ENCODE measurements at places on chromosomes 4 and X.
A peak's percentile ranks its signal among the peaks of the same experiment; 100 is the strongest.

GRCh38 chrX:103464072-103464773, 55.1 kb downstream of the RAB40A start:
- DNase-seq: peak; percentile 43

DNA sequence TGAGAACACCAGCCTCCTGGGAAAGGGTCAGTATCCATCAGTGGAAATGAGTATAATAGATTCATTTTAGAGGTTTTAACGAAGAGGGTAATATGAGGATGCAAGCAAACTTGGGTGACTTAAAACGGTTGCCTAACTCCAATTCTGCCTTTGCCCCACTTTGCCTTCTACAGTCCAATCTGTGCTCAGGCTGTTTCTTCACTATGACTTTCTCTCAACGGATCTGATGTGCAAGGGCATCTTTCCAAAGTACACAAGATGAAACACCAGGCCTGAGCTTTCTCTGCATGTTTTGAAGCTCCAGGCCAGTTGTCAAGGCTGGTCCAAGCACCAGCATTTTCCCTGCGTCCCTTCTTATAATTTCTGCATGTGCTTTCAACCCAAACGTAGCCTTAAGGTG, 68.0 kb upstream of the TMEM164 start:
- DNase-seq: no peak

GRCh38 chr4:1078490-1078889, 34.9 kb downstream of the RNF212 start:
- DNase-seq: no peak

GRCh38 chr4:183541752-183542040, 36.8 kb downstream of the ING2 start:
- DNase-seq: no peak

DNA sequence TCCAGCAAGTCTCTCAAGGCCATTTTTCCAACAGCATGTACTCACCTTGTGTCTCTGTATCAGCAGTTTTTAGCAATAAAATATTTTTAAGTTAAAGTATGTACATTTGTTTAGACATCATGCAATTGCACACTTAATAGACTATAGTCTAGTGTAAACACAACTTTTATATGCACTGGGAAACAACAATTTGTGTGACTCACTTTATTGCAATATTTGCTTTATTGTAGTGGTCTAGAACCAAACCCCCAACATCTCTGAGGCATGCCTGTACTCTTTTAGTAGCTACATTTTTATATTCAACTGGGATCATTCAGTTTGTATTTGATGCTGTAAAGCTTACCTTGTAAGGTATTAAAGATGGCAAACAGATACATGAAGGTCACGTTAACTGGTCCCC, 14.7 kb upstream of the PHKA2 start:
- no peak for DNase-seq

GRCh38 chr4:76723924-76724323, 174.0 kb downstream of the SOWAHB start:
- DNase-seq: no peak

DNA sequence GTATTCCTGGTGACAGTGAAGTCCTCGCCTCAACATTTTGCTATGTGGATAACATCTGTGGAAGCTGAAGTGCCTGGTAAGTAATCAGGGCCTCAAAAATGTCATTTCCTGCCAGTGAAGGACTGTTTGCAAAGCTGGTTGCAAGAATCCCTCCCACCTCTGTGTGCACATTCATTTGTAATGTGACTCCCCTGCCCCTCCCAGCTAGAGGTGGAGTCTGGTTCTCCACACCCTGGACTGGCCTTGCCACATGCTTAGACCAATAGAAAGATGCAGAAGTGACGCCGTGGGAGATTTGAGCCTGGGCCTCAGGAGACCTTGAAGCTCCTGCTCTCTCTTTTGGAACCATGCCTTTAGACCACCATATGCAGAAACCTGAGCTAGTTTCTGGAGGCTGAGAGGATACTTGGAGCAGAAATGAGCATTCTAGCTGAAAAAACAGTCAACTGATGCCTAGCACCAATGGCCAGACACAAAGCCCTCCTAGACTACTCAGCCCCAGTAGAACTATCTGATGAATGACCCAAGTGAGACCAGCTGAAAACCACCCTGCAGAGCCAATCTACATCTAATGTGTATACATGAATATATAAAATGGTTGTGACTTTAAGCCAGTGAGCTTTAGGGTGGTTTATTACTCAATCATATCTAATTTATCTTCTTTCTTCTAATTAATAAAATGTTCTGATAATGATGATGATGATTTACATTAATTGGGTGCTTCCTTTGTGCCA, 47.8 kb upstream of the CRMP1 start:
- DNase-seq: no peak

DNA sequence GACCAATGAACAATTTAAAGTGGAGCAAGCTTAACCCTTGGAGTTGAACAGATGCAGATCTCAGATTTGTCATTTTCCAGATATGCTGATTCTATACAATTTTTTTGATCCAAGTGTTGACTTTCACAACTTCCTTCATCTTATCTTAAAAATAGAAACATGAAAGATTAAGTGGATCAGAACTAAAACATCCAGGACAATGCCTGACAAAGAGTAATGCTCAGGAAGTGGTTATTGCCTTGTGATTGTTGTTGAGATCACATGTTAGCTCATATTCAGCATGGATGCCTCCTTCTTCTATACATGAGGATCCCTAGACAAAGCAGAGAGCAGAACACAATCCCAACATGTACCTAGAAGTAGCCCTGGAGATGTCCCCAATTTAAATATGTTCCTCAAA, 160.9 kb downstream of the PPARGC1A start:
- no peak for DNase-seq

GRCh38 chrX:132068405-132068804, 45.3 kb downstream of the STK26 start:
- DNase-seq: no peak

DNA sequence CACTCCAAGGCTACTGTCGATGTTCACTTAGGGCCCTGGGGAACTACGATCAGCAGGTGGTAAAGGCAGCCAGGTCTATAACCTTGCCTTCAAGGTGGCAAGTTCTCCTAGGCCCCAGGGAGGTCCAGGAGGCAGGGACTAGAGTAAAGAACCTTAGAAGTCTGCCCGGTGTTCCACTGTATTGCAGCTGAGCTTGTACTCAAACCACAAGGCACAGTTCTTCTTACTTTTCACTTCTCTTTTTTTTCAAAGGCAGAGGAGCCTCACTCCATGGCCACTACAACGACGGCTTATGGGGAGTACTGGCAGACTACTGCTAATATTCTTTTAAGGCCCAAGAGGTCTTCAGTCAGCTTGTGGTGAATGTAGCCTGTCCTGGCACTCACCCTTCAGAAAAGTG, 78.8 kb upstream of the GPR174 start:
- no peak for DNase-seq

DNA sequence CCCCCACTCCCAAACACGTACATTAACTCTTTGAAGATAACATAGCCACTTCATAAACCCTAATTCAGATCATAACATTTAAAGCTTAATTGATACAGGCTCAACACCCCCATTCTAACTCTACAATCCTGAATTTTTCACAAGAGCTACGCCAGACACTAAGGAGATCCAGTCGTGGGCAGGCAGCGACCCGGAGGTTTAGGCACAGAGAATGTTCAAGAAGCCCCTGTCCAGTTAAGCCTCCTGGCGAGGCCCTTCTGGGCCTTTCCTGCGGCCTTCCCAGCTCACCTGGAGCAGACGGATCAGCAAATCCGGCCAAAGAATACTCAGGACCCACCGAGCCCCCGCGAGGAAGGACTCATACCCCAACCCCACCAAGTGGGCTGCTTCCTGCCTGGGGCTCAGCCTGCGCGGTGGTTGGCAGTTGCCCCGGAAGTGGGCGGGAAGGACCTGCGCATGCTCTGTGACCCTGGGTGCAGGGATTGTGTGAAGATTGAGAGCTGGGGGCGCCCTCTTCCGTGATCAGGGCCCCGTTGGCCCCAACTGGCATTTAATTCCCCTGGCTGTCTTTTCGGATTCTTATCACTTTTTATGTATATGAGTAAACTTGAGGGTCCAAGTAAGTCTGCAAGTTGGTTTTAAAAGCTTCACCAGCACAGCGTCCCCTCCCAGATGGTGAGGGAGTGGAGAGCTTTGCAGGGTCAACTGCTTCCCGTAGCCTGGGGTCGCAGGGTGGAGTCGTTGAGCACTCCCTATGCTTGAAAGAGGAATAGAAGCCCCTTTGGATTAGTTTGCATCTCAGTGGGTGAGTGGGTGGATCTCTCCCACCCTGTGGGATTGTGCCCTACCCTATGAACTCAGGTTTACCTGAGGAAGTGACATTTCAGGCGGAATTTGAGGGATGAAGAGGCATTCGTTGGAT, at the start of gene TRIM61:
TSS of gene TRIM61 (minus strand) at position 415 of the 922 bp plus-strand sequence. CDS start 7,655 bp downstream, outside the sequence.
- peak; percentile 4 for DNase-seq

- no peak for DNase-seq
These were observed 7.4 kb upstream of the TNIP2 start for GRCh38 chr4:2763511-2763967.

DNA sequence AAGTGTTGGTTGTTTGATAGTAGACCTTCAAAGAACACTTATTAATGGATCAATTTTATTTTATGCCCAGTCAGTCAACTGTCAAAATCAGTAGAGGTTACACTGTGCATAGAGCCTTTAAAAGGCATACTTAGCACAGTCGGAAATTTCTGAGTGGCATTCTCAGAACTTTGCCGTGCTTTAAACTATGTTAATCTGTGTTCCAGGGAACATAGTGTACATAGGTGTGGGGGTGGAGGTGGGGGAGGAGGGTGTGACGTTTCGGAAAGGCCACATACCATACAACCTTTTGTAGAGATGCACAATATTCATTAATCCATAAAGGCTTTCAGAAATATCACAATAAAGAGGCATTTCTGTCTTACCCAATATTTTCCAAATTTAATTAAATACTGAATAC, 75.8 kb downstream of the RS1 start:
- no peak for DNase-seq

- DNase-seq: no peak
These were observed 77.3 kb upstream of the CLNK start for GRCh38 chr4:10761903-10762302.

GRCh38 chr4:94181815-94182214, 25.9 kb upstream of the SMARCAD1 start:
- no peak for DNase-seq

DNA sequence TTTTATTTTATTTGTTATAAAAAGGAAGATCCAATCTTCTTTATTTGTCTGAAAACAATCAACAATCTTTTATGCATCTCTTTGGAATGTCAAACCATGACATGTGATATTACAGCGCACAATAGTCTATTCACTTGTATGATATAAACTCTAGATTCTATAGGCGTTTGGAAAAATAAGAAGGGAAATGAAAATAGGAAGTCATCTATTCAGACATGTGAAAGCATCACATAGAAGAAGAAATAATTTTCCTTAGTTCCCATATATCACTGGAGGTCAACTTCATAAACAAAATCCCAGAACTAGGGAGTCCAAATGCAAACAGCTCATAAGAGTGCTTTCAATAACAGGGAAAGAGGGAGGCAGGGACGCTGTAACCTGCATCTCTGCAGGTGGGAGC, 139.5 kb upstream of the RASGEF1B start:
- no peak for DNase-seq
